ENCODE measurements at places on chromosomes 12 and 14. TPM values are rescaled to one million over a fixed set of nuclear protein-coding genes. Genes with fewer than 3 reads are reported as not detected.

DNA sequence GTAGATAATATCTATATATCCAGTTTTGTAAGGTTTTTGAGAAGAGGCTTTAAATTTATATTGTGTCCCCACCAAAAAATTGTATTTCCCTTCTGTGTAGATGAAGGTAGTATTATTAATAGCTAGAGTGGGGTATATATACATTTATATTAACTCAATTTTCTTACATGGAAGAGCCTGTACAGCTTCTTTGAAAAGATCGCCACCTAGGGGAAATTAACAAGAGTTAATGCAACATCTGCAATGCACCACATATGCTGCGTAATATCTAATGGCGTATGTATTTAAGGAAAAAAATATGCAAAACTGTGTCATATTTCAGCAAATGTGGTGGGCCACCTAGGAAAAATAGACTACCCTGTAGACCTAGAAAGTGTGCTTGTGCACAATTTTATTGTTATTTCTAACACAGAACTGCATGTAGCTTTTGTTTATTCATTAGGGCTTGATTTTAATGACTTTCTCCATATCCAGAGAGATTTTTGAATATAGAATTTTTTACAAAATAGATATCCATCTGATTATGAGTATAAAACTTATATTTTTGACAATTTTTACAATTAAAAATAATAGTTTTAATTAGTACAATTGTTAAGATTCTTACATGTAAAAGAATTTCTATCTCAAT lies 14.0 kb downstream of the CCER1 start:
- no peaks in the 10 kb centered on the region for H3K4me1 ChIP-seq
- no peaks in the 10 kb centered on the region for H3K36me3 ChIP-seq
- H3K4me3 ChIP-seq = no peak overlapping the region
- DNase-seq = no peak
- no peaks in the 10 kb centered on the region for H3K27me3 ChIP-seq

DNA sequence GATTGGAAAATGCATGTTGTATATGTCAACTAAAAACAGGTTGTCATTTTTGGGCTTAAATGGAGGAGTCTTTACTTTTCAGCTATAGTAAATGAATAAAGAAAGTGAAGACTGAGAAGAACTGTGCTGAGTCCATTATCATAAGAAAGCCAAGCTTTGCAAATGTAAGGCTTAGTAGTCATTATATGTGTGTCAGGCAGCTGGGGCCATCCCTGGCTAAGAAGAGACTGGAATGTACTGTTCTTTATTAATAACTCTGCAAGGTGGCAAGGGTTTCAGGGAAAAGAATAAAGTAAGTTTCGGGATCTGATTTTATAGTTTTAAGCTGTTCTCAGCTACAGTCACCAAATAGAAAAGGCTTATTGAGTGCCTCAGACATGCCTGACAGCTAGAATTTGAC lies 48.7 kb downstream of the SRGAP1 start:
- H3K4me1 ChIP-seq = peaks cover 19% of the 10 kb centered on the region
- DNase-seq = no peak
- H3K36me3 ChIP-seq = no peaks in the 10 kb centered on the region
- H3K27me3 ChIP-seq = no peaks in the 10 kb centered on the region

DNA sequence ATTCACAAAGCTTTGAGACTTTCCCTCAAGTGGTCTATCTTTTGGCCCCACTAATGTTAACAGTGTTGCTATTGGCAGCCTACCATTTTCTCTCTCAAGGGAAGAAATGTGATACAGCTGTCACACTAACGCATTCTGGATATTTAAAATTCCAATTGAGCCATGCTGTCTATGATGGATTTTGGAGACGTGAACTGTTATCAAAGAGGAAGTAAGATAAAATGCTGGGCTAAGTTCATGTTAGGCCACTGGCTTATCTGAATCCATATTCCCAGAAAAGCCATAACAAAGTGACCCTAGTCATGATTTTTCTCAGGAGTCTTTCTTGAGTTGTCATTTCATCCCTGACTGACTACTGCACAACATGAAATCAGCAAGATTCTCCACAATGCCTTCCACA lies 200.2 kb downstream of the PHLDA1 start:
- no peak overlapping the region for H3K27ac ChIP-seq
- H3K36me3 ChIP-seq = no peaks in the 10 kb centered on the region
- no peaks in the 10 kb centered on the region for H3K27me3 ChIP-seq
- no peaks in the 10 kb centered on the region for H3K4me1 ChIP-seq
- no peak for DNase-seq

Gene HRK
- polyA plus RNA-seq = not detected

GRCh38 chr14:26599291-26599690 lies 1.5 kb upstream of the NOVA1 start:
- peaks cover 50% of the 10 kb centered on the region for H3K27me3 ChIP-seq
- H3K4me1 ChIP-seq = no peaks in the 10 kb centered on the region
- DNase-seq = no peak
- no peak overlapping the region for H3K4me3 ChIP-seq
- H3K36me3 ChIP-seq = no peaks in the 10 kb centered on the region

DNA sequence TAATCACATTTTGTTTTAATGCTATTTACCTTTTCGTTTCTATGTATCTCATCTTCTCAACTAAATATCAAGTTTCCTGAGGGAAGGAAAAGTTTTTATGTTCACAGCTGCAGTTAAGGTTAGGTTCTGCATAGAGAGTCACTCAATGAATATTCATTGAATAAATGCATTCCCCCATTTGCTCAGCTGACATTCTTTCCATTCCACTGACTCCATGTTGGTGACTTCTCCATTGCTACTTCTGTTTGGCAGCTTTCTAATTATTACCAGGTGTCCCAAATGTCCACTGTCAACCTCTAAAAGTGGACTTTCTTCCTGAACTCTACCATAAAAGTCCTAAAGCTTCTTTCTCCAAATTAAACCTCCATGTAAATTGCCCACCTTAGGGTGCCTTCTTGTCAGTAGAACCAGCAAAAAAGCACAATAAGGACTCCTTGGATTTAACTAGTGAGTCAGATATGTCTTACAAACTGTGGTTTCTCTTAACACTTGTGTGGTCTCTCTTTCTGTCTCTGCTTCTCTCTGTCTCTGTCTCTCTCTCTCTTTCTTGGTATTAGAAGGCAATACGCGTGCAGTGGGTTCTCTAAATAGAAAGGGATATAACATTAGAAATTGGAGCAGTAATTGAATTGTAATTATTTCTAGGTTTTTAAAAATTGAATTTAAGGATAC lies 85.9 kb downstream of the TMEM117 start:
- no peak for DNase-seq
- no peak overlapping the region for H3K4me3 ChIP-seq
- no peak overlapping the region for H3K27ac ChIP-seq
- H3K27me3 ChIP-seq = no peaks in the 10 kb centered on the region
- H3K36me3 ChIP-seq = no peaks in the 10 kb centered on the region

- no peaks in the 10 kb centered on the region for H3K36me3 ChIP-seq
- H3K4me1 ChIP-seq = no peaks in the 10 kb centered on the region
- no peak overlapping the region for H3K4me3 ChIP-seq
- DNase-seq = no peak
Measured at GRCh38 chr12:126663304-126664094, 1598.3 kb downstream of the AACS start.

Gene NTF3
- not detected for polyA plus RNA-seq

- DNase-seq = no peak
- H3K36me3 ChIP-seq = no peaks in the 10 kb centered on the region
Measured at GRCh38 chr14:101844751-101845150, 83.2 kb downstream of the PPP2R5C start.

DNA sequence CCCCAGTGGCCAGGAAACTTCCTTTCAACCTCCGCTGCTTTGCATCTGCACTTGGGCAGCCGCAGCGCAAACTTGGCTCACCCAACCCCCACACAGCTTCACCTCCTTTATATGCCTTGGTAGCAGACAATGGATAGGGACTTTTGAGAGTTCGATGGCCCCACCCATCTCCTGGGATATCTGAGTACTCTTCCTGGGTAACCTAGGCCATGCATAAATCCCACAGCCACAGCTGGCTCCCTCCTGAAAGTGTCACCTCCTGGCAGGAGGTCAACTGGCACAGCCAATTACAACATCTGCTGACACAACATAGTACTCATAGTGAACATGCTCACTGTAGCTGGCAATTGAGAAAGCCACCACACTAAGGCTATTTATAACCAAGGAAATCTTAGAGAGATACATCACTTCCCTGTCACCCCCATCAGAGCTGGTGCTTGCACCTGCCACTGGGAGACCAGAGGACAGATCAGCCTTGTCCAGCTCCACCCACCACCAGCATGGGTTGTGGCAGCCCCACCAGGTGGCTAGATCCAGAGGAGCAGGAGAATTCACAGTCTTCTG lies 410.0 kb downstream of the SYT1 start:
- no peak for DNase-seq
- no peaks in the 10 kb centered on the region for H3K36me3 ChIP-seq
- no peaks in the 10 kb centered on the region for H3K4me1 ChIP-seq
- no peaks in the 10 kb centered on the region for H3K27me3 ChIP-seq

Gene KLHDC2
- 27.3 TPM for polyA plus RNA-seq

Gene ESR2
- polyA plus RNA-seq = not detected

Gene SLCO1C1
- not detected for polyA plus RNA-seq

- H3K4me1 ChIP-seq = peaks cover 58% of the 10 kb centered on the region
- no peak overlapping the region for H3K4me3 ChIP-seq
- H3K36me3 ChIP-seq = no peaks in the 10 kb centered on the region
- no peak overlapping the region for H3K27ac ChIP-seq
Measured at GRCh38 chr14:56126637-56126913, 8.4 kb downstream of the PELI2 start.

DNA sequence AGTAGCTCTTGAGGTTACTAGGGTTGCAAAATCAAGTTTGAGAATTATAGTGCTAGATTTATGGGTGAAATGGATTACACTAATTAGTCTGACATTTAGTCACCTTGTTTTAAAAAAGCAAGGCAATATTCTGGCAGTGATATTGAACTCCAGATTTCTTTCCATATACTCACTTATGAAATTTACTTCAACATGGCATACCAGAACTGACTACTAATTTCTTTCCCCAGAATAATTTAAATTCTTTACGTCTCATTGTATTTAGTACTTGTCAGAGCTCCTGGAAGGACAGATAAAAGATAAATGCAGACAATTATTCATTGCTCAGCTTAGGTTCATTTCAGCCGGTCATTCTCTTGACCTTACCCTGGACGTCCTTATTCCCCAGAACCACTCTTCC lies 24.3 kb downstream of the EMP1 start:
- no peaks in the 10 kb centered on the region for H3K4me1 ChIP-seq
- H3K27me3 ChIP-seq = no peaks in the 10 kb centered on the region
- DNase-seq = no peak
- H3K27ac ChIP-seq = no peak overlapping the region

Gene TSPAN19
- not detected for polyA plus RNA-seq

DNA sequence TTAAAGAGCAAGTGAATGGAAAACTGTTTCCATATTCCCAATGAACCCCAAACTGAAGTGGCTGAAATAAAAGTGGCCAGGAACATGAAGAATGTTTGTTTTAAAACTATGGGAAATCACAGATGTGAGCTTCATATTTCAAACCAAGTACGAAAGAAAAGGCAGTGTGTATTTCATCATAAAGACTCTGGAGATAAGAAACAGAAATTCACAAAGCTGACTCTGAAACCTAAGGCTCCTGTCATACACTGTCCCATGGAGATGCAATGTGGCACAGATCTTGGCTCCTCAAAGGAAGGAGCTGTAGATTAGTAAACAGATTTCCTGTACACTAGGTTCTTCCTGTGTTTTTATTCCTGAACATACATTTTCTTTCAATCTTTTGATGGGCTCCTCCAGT lies 304.4 kb downstream of the MED13L start:
- H3K36me3 ChIP-seq = peaks cover 100% of the 10 kb centered on the region
- DNase-seq = no peak
- H3K27me3 ChIP-seq = no peaks in the 10 kb centered on the region
- no peaks in the 10 kb centered on the region for H3K4me1 ChIP-seq
- no peak overlapping the region for H3K27ac ChIP-seq

Gene SSPN
- 0.15 TPM for polyA plus RNA-seq

DNA sequence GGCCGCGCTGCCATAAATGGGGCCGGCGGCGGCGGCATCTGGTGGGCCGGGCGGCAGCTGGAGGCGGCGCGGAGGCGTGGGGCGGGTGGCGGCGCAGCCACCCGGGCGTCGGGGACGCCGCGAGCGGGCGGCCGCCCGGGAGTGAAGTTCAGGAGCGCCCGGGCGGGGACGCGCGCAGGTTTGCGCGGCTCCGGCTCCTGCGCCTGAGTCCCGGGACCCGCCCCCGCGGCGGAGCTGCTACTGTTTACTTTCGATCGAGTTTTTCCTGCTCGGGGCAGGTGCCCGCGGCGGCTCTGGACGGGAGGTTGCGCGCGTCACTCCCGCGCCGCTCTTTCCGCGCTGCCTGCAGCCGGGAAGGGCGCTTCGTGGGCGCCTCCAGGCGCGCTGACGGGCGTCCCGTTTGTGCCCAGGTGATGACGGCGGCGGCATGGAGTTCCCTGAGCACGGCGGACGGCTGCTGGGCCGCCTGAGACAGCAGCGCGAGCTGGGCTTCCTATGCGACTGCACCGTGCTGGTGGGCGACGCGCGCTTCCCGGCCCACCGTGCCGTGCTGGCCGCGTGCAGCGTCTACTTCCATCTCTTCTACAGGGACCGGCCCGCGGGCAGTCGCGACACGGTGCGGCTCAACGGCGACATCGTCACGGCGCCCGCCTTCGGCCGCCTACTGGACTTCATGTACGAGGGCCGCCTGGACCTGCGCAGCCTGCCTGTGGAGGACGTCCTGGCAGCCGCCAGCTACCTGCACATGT lies at the start of gene ZBTB42:
Gene ZBTB42 (plus strand): TSS at position 331 of the 749 bp plus-strand sequence. CDS start 97 bp downstream, at position 428.
- no peaks in the 10 kb centered on the region for H3K36me3 ChIP-seq
- peak; percentile 21 for DNase-seq
- H3K27ac ChIP-seq = no peak within 1 kb of the TSS
- H3K4me3 ChIP-seq = peak within 1 kb of the TSS; percentile 61
- H3K27me3 ChIP-seq = peaks cover 34% of the 10 kb centered on the region

- H3K27ac ChIP-seq = no peak overlapping the region
- no peaks in the 10 kb centered on the region for H3K36me3 ChIP-seq
- no peaks in the 10 kb centered on the region for H3K27me3 ChIP-seq
- no peak overlapping the region for H3K4me3 ChIP-seq
Measured at GRCh38 chr12:7905071-7905470, 30.9 kb downstream of the SLC2A3 start.

- no peak for DNase-seq
- H3K4me3 ChIP-seq = no peak overlapping the region
- H3K27ac ChIP-seq = no peak overlapping the region
Measured at GRCh38 chr12:32084017-32084688, 22.5 kb upstream of the BICD1 start.

GRCh38 chr14:71449316-71450055 lies 482.7 kb upstream of the RGS6 start:
- H3K27ac ChIP-seq = no peak overlapping the region
- H3K27me3 ChIP-seq = no peaks in the 10 kb centered on the region
- DNase-seq = no peak
- peaks cover 6% of the 10 kb centered on the region for H3K4me1 ChIP-seq
- peaks cover 6% of the 10 kb centered on the region for H3K36me3 ChIP-seq

- no peaks in the 10 kb centered on the region for H3K4me1 ChIP-seq
- peaks cover 42% of the 10 kb centered on the region for H3K27me3 ChIP-seq
- no peaks in the 10 kb centered on the region for H3K36me3 ChIP-seq
- H3K4me3 ChIP-seq = no peak overlapping the region
- H3K27ac ChIP-seq = no peak overlapping the region
Measured at GRCh38 chr14:97414718-97415098, 617.5 kb downstream of the VRK1 start.

Gene NAA30
- 5.5 TPM for polyA plus RNA-seq

GRCh38 chr12:7373226-7373625 lies 69.4 kb downstream of the ACSM4 start:
- H3K4me3 ChIP-seq = no peak overlapping the region
- no peaks in the 10 kb centered on the region for H3K36me3 ChIP-seq
- no peak overlapping the region for H3K27ac ChIP-seq
- no peak for DNase-seq
- H3K4me1 ChIP-seq = no peaks in the 10 kb centered on the region

- peak overlapping the region; percentile 69 for H3K4me3 ChIP-seq
- no peaks in the 10 kb centered on the region for H3K27me3 ChIP-seq
- DNase-seq = peak; percentile 66
- no peak overlapping the region for H3K27ac ChIP-seq
Measured at GRCh38 chr12:131682510-131682895, 28.4 kb upstream of the SFSWAP start.

Measured in CD14-positive monocyte (primary cell).